HL-60 (cell line): ENCODE measurements at places on chromosomes 6 and 20.

DNA sequence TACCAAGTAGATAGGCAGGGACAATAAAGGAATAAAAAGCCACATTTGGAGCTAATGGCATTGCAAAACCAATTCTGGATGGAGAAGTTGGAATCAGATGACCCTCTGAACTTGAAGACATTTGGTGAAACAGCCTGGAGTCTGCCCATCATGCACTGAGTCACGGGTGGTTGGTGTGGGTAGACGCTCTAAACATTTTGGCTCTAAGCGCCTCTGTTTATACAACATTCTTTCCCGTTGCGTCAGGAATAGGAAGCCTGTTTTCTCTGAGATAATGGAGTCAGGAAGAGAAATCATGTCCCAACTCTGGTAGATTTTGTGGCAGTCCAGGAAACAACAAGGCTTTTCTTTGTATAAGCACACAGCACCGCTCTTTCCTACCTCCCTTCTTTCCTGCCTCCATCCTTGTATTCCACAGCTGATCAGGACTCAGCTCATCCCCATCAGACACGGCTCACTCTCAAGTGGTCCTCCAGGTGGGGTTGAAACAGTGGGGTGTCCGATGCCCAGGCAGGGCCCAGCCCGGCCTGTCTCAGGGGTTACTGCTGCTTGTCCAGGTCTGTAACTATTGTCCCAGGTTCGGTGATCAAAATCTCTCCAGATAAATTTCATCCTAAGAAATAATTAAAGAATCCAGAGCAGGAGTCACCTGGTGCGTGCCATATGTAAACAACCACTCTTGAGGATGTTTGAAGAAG is 12.1 kb upstream of the RAMACL start:
- DNase-seq, result no peak

GRCh38 chr6:23228439-23229024 is 659.2 kb downstream of the HDGFL1 start:
- no peak for DNase-seq

DNA sequence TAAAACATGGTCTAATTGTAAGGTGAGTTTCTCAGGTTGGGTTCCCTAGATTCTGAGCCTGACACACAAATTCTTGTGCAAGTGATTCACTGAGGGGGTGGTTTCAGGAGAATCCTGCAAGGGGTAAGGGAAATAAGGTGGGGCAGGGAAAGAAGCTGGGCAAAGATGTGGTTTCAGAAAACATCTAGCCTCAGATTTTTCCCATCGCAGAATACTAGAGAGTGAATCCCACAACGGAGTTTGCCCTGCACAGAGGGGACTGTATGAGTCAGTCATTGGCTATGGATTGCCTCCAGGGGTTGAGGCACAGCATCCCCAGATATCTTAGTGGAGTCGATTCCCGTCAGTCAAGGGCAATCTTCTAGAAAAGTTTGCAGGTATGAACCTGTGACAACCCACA is 65.2 kb downstream of the PRL start:
- no peak for DNase-seq

- DNase-seq, result no peak
Observed at GRCh38 chr6:131731224-131731623, 20.4 kb upstream of the CTAGE9 start.

- DNase-seq, result no peak
Observed at GRCh38 chr6:109373762-109374161, 8.5 kb downstream of the CD164 start.

GRCh38 chr6:82144007-82144851 is 103.3 kb downstream of the IBTK start:
- DNase-seq, result no peak

- DNase-seq, result no peak
Observed at GRCh38 chr6:158046201-158047126, 64.8 kb downstream of the SYNJ2 start.

GRCh38 chr6:147546501-147547368 is 38.2 kb downstream of the SAMD5 start:
- no peak for DNase-seq

DNA sequence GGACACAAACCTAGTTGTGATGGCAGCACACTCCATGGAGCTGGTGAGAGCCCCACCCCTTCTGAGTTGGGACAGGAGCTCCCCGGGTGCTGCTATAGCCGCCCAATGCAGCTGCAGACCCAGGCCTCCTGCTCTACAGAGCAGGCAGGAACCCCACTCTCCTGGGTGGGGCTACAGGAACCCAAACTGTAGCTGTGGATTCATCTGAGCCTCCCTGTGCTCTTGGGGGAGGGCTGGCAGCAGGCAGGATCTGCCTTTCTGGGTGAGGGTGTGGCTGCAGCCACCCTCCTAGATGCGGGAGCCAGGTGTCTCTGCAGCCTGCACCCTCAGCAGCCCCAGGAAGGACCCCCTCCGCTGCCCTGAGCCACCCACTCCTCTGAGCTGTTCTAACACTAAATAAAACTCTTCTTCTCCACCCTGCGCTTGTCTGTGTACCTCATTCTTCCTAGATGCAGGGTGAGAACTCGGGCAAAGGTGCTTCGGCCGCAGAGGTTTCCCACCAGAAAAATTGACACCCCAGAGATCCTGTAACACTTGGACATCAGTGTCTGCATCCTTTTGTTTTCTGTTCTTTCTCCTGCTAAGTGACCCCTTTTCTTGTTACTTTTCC is 55.2 kb upstream of the KIF13A start:
- no peak for DNase-seq

GRCh38 chr6:28933069-28933468 is 9.3 kb upstream of the TRIM27 start:
- no peak for DNase-seq

DNA sequence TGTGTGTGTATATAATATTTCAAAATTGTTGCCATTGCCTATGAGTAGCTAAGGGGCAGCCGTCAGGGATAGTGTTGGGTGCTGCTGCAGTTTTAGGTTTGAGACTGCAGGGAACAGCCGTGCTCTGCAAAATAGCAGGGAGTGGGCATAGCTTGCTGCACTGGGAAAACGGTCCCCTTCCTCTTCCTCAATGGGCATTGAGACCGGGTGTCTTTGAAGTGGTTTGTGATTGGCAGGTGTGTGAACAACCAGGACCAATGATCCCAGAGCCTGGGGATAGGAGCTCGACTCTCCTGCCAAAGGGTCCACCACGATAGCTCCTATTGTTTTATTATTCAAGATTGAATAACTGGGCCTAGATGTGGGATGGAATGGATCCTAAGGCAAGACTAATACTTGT is 5.1 kb upstream of the EBF4 start:
- no peak for DNase-seq

DNA sequence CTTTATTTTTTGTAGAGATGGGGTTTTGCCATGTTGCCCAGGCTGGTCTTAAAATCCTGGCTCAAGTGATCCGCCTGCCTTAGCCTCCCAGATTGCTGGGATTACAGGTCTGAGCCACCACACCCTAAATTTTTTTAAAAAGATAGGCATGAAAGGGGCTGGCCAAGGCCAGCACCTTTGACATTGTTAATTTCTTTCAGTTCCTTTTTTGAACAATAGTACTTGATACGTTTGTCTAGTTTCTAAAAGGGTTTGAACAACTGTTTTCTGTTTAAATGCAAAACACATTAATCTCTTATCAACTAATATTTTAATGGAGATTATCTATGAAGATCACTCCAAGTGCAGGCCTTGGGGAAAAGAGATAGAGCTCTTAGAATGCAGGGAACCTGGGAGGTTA is 37.6 kb upstream of the PTPRK start:
- DNase-seq, result no peak

DNA sequence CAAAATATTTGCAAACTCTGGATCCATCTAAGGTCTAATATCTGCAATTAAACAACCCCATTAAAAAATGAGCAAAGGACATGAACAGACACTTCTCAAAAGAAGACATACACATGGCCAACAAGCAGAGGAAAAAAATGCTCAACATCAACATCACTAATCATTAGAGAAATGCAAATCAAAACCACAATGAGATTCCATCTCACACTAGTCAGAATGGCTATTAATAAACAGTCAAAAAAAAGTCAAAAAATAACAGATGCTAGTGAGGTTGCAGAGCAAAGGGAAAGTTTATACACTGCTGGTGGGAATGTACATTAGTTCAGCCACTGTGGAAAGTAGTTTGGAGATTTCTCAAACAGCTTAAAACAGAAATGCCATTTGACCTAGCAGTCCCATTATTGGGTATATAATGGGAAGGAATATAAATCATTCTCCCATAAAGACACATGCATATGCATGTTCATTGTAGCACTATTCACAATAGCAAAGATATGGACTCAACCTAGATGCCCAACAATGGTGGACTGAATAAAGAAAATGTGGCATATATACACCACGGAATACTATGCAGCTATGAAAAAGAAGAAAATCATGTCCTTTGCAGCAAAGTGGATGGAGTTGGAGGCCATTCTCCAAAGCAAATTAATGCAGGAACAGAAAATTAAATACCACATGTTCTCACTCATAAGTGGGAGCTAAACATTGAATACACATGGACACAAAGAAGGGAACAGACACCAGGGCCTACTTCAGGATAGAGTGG is 9.1 kb downstream of the ZNFX1 start:
- no peak for DNase-seq

GRCh38 chr6:151317103-151317994 is 74.0 kb downstream of the ZBTB2 start:
- no peak for DNase-seq
